ENCODE measurements at places on chromosomes 5 and 9. TPM values are rescaled to one million over a fixed set of nuclear protein-coding genes. Genes with fewer than 3 reads are reported as not detected.

DNA sequence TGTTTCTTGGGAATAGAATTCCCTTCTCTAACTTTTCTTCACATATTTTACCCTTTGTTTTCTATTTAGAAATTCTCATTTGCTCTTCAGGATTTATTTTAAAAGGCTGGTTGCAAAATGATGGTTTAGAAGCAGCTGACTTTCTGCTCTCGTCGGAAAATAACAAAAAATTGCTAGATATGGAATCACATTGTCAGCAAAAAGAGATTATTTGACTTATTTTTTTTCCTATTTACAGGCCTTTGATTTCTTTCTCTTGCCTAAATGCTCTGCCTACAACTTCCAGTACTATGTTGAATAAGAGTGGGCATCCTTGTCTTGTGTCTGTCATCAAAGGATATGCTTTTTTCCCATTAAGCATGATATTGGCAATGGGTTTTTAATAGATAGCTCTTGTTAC, 1619.1 kb upstream of the ACO1 start:
- no peak for DNase-seq

DNA sequence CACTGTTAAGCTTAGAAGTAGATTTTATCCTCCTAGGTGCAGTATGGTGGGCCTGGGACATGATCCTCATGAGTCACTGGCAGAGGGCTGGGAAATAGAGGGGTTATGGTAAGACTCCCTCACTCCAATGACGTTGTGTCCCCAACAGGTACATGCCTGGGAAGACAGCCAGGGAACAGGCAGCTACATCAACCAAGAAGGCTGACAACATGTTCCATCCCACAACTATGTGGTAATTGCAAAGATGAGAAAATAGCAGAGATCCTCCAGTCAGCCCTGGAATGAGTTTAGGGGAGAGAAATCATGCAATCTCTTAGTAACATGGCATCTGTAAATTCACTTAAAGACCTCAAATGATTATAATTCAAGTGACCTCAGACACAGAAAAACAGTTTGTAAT, 114.4 kb upstream of the LIFR start:
- DNase-seq = no peak

- no peak for DNase-seq
These were observed 78.1 kb upstream of the PITX1 start for GRCh38 chr5:135112008-135112725.

GRCh38 chr5:168327994-168328393, 36.5 kb downstream of the WWC1 start:
- peak; percentile 19 for DNase-seq

DNA sequence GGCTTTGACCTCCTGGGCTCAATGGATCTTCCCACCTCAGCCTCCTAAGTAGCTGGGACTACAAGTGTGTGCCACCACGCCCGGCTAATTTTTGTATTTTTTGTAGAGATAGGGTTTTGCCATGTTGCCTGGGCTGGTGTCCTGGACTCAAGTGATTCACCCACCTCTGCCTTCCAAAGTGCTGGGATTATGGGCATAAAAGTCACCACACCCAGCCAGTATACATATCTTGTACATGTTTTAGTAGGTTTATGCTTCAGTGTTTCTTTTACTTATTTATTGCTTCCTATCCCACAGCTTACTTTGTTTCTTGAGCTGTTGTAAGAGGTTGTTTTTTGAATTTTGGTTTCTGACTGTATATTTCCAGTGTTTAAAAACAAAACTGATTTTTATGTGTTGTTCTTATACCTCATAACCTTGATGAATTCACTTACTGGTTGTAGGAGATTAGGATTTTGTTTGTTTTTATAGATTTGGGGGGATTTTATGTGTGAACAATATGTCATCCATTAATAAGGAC, 12.9 kb downstream of the FBXW5 start:
- DNase-seq = no peak

DNA sequence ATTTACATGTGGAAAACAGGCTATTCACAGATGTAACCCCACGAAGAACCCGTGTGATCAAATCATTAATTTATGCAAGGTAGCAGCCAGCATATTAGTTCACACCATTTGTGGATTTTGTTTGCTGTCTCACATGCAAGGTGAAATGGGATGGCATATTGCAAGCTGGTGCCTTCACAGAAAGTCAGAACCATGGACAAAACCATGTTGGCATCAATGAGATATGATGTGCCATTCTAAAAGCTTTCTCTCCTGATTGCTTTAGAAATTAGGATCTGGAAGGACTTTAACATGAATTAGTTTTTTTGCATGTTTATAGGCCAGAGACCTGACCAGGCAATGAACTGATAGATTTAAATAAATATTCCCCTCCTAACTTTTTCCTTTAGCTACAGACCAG, 129.3 kb downstream of the SEMA6A start:
- DNase-seq = no peak

GRCh38 chr9:30519756-30520155, 1864.7 kb upstream of the ACO1 start:
- no peak for DNase-seq

- no peak for DNase-seq
These were observed 1.2 kb downstream of the ST8SIA4 start for GRCh38 chr5:100901821-100902341.

DNA sequence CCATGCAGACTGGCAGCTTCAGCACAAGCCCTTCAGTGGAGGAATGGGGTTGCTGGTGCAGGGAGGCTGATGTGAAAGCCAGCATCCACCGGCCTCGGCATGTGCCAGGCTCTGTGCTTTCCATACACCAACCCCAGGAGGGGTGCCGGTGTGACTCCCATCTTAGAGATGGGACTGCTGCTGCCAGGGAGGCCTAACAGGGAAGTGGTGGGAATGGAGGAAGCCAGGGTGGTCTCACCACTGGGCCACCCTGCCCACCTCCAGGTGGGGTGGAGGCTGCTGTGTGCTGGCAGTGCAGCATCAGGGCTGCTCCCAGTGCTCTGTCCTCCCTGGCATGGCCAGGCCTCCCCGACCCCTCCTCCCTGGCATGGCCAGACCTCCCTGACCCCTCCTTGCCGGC, 32.8 kb upstream of the PITX1 start:
- peak; percentile 60 for DNase-seq

DNA sequence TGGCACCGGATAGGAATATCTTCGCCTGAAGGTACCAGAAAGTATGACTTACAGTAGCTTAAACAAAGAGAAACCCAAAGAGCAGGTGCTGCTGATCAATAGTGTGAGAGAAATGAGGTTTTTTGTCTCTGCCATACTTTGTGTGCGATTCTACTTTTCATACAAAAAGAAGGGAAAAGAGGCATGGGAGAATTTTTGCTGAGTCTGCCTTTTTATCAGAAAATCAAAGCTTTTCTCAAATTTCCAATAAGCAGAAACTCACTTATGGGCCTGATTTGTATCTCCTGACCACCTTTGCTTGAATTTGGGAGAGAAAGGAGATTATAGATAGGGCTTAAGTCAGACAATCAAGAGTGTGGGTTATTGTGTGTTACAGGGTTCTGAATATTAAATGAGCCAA, 65.5 kb upstream of the TAF11L2 start:
- no peak for DNase-seq

GRCh38 chr5:36442352-36442751, 140.7 kb upstream of the RANBP3L start:
- DNase-seq = no peak

DNA sequence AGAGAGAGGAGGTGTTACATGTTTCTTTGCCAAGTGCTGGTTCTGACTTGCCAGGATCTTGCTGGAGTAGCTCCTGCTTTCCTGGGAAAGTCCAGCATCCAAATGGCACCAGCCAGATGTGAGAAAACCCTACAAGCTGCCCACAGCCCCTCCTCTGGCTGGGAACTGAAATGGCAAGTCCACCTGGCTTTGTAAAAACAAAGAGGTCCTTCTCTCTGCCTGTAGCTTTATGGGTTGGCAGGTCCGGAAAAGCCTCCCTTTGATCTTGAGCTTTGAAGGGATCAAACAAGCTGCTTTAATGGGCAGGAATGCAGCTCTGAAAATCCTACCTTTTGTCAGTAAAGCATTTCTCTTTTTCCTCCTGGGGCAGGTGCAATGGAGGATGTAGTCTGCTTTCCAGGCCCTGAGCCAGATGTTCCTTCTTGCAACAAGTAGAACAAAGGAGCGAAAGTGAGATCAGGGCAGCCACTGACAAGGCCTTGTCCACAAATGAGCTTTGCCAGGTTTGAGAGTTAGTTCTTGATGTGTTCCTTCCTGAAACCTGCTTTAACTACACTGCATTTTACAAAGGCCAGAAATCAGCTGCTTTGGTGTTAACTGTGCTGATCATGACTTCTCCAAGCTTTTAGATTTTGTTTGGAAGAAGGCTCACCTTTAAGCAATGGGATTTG, 456.7 kb downstream of the ZNF608 start:
- no peak for DNase-seq

GRCh38 chr9:33161589-33162132, 5.5 kb downstream of the B4GALT1 start:
- no peak for DNase-seq

DNA sequence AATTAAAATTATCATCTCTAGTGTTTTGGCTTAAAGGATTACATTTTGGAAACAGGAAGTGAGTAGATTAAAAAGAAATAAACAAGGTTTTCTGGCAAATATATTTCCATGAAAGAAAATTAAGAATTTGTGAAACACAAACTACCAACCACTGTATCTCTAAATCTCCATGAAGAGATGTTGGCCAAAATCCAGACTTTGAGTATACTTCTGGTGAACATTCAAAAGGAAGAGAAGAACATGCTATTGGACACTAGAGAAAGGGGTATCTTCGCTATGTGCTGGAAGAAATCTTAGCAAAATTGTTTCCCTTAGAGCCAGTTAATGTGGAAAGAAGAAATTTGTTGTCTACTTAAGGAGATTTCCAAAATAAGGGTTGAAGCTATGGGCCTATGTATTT, 710.4 kb upstream of the CTNND2 start:
- no peak for DNase-seq

DNA sequence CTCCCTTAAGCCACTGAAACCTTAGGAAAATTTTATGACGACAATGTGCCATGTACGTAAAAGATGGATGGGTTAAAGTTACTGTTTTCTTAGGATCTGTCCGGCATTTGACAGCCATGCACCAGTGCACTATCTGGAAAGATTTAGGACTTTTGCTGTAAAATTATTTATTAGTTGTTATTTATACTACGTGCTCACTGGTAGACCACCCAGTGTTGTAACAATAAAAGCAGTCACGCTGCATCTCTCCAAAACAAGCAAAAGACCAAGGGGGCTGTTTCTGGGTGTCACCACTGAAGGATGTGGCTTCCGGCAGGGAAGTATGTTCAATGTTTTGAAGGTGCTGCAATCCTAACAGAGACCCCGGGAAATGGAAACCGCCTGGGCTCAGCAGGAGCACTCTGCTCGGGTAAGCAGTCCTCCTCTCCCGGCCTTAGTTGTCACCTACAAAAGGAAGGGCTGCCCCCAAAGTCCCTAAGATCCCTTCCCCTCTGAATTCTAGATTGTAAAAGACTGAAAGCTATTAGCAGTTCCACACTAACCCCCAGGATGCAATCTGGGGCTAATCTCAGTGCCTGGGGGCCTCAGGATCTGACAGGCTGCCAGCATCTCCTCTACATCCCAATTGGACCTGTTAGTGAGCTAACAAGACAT, 38.6 kb downstream of the SAXO1 start:
- no peak for DNase-seq

- DNase-seq = no peak
These were observed 13.8 kb upstream of the ABLIM3 start for GRCh38 chr5:149127394-149127955.

- no peak for DNase-seq
These were observed at the start of gene FOXB2 for GRCh38 chr9:77019236-77019925. FOXB2 (plus strand) TSS chr9:77019655; CDS start chr9:77019655, 0 bp downstream.

- no peak for DNase-seq
These were observed 73.1 kb upstream of the GAS1 start for GRCh38 chr9:87020169-87020950.

- no peak for DNase-seq
These were observed 150.2 kb downstream of the RXRA start for GRCh38 chr9:134476272-134476941.

GRCh38 chr5:66669086-66669861, 73.1 kb downstream of the MAST4 start:
- DNase-seq = no peak

DNA sequence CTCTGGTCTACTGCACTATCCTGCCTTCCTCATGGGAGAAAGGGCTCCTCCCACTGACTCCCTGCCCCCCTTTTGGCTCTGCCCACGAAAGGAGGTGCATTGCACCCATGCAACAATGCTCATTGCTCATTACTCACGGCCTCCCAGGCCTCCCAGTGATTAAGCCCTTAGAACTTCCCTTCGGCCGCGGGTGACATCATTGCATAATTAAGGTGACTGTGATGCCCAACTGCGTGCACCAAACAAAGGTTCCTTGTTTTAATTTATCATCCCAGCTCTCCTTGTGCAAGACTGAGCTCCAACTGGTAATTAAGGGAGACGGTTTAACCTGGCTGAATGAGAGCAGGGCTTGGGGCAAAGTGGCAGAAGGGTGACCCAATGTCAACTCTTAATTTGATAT, 180.4 kb downstream of the GAS1 start:
- DNase-seq = peak; percentile 84

- DNase-seq = no peak
These were observed 353.4 kb upstream of the SLC30A5 start for GRCh38 chr5:68740226-68740910.

Gene PCDHB13
- total RNA-seq = 6.4 TPM

Gene SPOCK1
- total RNA-seq = 106 TPM

Gene C5orf47
- total RNA-seq = 0.33 TPM

Gene PCDHB10
- 2.6 TPM for total RNA-seq

Gene SLC2A6
- total RNA-seq = 4.0 TPM

Gene TAF1L
- 0.05 TPM for total RNA-seq

Gene TPPP
- 9.8 TPM for total RNA-seq

Gene SYNPO
- total RNA-seq = 183 TPM

Gene CTSV
- total RNA-seq = not detected

Gene ZCCHC10
- total RNA-seq = 19.0 TPM

Gene SCGB3A2
- not detected for total RNA-seq

Gene SEMA5A
- total RNA-seq = 17.6 TPM

Gene PCSK1
- total RNA-seq = 13.8 TPM

Gene TMEM232
- total RNA-seq = 2.5 TPM

Gene RNF145
- 52.1 TPM for total RNA-seq

Gene NCS1
- total RNA-seq = 194 TPM

Gene SPINK4
- total RNA-seq = not detected

Measured in posterior vena cava (tissue), 2 donors.